Smooth muscle cell of the pulmonary artery (primary cell): ENCODE measurements at places on chromosomes 3 and 15. TPM values are rescaled to one million over a fixed set of nuclear protein-coding genes. Genes with fewer than 3 reads are reported as not detected.

The PPARG gene
- total RNA-seq, result 6.9 and 25.3 TPM in 2 replicates

The CHAC1 gene
- total RNA-seq, result 6.4 and 19.6 TPM in 2 replicates

The KNL1 gene
- 2.0 and 5.7 TPM in 2 replicates for total RNA-seq

The CMTM7 gene
- total RNA-seq, result 8.7 and 17.8 TPM in 2 replicates

The GNAT1 gene
- total RNA-seq, result not detected in 2 replicates

The TMEM212 gene
- not detected in 2 replicates for total RNA-seq
